DMS 273 treated with DMSO at 0.1 percent for 48 hours (cell line): ENCODE measurements at places on chromosomes 1 and 21.

- DNase-seq, result no peak
These were observed 17.4 kb downstream of the CNST start for GRCh38 chr1:246583448-246584185.

- no peak for DNase-seq
These were observed 34.8 kb upstream of the CFAP126 start for GRCh38 chr1:161402446-161402845.

- no peak for DNase-seq
These were observed 15.9 kb downstream of the SAMD11 start for GRCh38 chr1:939511-940106.

- DNase-seq, result no peak
These were observed 19.4 kb downstream of the PTPRF start for GRCh38 chr1:43549921-43550597.

- DNase-seq, result no peak
These were observed 262.1 kb downstream of the PTPRU start for GRCh38 chr1:29498126-29499103.

- no peak for DNase-seq
These were observed 102.6 kb downstream of the ADSS2 start for GRCh38 chr1:244349103-244349531.

- DNase-seq, result no peak
These were observed at the start of gene OBSCN for GRCh38 chr1:228207851-228208821. Gene OBSCN (plus strand): TSS chr1:228208044. CDS start chr1:228211784, 3,740 bp downstream.

- no peak for DNase-seq
These were observed 3.3 kb upstream of the GBP3 start for GRCh38 chr1:89025928-89026327.

DNA sequence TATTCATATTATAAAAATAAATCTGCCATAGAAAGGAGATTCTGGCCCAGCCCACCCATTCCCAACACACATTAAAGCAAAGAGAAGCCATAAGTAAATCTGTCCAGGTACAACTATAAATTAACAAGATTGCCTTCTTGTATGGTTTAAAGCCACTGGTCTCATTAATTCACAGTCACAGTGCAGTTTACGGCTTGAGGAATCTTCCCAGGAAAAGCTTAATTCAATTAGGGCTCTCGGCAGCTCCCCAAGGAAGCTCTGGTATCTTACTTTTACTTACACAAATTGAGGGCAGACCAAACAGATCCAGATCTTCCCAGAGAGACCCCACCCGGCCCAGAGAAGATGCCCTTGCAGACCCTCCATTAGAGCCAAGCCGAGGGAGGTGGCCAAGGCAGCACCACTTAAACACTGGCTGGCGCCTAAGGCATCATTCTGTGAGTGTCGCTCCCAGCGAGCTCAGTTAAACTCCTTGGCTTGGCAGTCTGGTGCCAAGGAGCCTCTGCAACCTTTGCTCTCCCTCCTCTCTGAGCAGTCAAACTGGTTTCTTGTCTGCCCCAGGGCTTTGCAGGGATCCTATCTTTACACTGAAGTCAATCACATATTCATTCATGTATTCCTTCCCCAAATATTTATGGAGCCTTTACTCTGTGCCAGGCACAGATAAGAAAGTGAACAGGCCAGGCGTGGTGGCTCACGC lies 10.7 kb downstream of the SLC9A1 start:
- no peak for DNase-seq

GRCh38 chr21:31184459-31184858 lies 146.2 kb upstream of the KRTAP19-8 start:
- no peak for DNase-seq

DNA sequence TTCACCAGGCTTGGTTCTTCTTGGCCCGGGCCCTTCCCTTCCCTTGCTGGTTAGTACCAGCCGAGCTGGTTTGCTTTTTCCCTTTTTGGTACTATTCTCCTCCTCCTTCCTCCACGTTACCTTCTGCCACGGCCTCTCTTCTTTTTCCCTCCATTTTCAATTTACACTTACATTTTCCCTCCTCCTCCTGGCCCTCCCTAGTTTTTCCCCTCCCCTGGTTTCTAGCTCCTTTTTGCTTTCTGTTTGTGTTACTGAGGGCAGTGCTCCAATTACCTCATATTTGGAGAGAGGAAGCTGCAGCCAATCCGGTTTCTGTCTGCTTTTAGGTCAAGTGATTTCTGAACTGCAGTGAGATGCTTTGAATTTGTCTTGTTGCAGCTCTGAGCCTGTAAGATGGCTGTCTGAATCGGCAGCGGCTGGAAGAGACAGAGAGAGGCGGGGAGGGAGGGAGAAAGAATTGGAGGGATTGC lies 63.7 kb downstream of the MACF1 start:
- peak; percentile 100 for DNase-seq

DNA sequence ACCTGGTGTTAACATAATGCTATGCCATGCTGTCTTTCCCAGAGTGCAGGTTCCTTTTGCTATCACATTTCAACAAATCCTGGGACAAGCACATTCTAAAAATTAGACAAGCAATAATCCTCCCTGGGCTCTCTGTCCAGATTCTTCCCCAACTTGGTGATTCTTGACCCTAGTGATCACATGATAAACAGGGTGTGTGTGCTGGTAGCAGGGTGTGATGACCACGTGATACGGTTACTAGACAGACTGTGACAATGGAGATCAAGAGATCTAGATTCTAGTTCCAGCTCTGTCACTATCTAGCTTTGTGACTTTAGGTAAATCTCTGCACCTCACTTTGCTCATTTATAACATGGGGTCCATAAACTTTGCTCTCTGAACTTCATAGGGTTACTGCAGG lies 61.9 kb upstream of the HSD17B7 start:
- DNase-seq, result no peak

GRCh38 chr1:83508485-83509151 lies 490.3 kb downstream of the TTLL7 start:
- DNase-seq, result no peak

- DNase-seq, result peak; percentile 90
These were observed 89.6 kb downstream of the RERE start for GRCh38 chr1:8727809-8728213.

GRCh38 chr1:180611016-180611930 lies 20.5 kb upstream of the XPR1 start:
- no peak for DNase-seq

DNA sequence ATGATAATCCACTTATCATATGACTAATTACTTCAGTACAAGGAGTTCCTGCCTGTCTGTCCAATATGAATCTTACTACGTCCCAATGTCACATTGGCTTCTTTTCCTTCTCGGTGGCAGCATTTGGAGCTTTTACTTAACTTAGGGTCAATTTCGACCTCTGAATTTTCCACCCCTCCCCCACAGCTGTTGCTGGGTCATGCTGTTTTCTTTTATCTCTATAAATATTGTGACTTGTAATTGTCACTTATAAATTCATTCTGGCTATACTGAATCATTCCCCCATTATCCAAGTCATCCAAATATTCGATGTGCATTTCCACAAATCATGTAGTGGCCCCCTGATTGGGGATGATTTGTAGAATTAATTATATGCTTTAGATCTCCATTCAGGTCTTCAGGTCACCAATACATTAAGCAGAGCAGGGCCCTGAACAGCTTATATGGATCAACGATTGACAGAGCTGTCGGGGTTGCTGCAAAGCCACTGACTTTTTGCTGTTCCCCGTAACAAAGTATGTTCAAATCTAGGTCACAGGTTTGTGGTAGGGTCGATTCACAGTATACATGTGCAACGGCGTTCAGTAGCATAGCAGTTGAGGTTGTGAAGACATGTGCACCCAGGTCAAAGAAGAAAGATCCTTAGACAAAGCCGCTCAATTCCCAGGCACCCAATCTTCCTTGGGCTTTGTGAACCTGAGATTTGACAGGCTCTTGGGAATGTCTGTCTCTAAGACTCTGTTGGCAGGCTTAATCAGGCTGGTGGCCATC lies 18.3 kb upstream of the RNU1-4 start:
- no peak for DNase-seq

DNA sequence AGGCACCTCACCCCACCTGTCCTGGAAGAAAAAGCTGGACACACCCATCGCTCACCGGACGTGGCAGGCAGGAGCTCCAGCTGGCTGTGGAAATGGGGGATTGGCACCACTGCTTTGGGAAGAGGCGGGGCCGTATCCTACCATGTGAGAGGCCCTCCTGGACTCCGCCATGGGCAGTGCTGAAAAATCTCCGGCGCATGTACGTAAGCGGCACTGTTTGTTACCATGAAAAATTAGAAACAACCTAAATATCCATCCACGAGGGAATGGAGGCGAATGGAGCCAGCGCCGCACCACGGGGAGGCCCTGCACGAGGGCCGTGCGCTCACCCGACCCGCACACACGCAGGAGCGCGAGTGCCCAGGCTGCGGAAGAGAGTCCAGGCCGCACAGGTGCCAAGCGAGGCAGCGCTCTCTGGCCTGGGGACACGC lies 3.1 kb downstream of the KRTAP10-8 start:
- DNase-seq, result no peak

- no peak for DNase-seq
These were observed 65.9 kb downstream of the SLC66A1 start for GRCh38 chr1:19377812-19378718.

DNA sequence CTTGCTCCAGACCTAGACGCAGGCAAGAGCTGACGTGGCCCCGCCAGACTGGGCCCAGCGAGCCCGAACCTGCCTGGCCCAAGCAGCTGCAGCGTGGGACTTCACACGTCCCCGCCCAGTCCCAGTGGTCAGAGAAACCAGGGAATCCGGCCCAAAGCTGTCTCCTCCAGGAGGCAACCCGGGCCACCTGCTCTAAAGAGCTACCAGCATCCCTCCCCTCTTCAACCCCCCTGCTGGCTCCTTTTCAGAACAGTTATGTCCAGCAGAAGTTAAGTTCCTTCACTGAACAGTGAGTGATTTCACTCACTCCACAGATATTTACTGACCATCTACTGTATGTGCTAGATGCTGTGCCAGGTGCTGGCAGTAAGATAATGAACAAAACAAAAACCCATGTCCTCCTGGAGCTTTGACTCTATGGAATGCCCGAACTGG lies 2.1 kb upstream of the EFNA1 start:
- DNase-seq, result no peak

DNA sequence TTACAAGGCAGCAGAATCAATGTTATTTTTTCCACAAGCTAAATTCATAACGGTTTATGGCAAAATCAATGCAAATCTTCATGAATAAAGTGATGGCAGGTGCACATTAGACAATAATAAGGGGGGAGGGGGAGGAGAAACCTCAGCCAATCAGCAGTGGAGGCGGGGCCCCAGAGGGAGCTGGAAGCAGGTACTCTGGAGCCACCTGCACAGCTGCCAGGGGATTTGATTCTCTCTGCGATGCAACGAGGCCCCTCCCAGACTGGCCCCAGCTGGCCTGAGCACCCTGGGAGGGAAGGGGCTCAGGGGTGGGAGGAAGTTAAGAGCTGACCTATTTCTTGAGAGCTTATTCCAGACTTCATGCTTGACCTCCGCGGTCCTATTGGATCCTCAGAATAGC lies 127.8 kb upstream of the IGSF21 start:
- DNase-seq, result no peak

DNA sequence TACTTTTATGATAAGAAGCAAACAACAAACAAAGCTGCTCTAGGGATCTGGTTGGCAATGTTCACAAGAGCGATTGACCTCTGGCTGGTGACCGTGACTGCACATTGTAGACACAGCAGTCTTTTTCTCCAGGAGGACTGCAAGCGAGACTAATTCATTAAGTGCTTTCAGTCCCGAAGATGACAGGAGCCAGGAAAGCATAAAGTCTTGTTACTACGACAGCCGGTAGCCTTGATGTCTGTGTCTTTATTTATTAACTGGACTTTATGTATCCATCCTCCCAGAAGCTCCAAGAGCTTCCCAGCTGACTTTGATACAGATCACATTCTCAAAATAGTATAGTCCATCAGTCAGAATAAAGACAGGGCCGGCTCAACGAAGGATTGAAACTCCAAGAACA lies 18.2 kb downstream of the FAM163A start:
- DNase-seq, result no peak

GRCh38 chr1:185112356-185112755 lies 44.4 kb downstream of the TRMT1L start:
- no peak for DNase-seq

DNA sequence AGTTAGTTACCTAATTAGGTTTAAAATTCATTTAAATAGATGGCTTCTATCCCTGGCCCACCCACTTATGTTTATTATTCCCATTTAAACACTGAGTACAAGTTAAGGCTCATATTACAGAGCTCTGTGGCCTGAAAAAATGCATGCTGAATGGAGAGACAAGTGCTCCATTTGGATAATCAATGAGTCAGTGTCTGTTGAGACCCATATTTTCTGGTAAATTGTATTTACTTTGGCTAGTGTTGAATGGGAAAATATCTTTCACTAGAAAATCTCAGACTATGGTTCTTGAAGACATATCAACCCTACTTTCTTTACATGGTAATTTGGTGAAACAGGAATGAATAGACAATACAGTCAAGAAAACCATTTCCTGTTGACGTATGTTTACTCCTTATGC lies 356.0 kb downstream of the S1PR1 start:
- DNase-seq, result no peak
